ENCODE measurements at places on chromosomes 7 and 10.

GRCh38 chr7:21923658-21924057, 22.0 kb downstream of the CDCA7L start:
- no peak for DNase-seq

DNA sequence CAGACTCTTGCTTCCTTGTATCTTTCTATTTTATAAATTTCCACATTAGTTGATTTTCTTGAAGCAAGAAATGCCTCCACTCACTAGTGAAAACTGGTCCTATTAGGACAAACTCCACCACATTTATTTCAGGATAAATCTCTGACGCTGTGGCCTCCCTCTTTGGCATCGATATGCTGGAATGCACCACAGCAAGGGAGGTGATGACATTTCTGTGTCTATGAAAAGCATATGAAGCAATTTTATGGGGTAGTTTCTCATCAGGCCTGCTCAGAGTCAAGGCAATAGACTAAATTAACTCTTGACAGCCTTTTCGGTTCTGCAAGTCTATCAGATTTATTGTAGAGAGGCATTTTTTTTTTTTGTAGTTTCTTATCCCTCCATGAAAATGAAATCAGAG, 304.4 kb downstream of the ZEB1 start:
- DNase-seq: no peak

DNA sequence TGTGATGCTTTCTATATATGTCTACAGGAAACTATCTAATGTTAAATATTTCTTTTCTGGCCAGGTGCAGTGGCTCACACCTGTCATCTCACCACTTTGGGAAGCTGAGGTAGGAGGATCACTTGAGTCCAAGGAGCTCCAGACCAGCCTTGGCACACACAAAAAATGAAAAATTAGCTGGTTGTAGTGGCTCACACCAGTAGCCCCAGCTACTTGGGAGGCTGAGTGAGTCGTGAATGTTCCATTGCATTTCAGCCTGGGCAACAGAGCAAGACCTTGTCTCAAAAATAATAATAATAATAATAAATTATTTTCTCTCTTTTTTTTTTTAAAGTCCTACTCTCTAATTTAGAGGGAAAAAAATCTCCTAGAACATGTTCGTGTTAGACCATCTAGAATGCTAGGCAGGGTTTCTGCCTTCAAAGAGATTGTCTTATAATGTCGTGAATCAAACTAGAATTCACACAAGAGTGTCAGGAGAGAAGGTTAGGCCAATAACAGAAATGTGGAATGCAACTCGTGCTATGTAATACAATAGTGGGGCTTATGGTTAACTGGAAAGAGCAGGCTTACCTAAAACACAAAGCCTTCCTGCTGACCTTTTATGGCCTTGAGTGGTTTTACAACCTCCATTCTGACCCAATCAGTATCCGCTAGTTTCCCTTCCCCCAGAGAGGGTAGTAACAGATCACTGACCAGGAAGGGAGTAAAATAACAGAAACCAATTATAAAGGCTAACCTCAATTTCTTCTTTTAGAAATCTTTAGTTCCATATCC, 46.3 kb downstream of the MYOF start:
- DNase-seq: no peak

- no peak for DNase-seq
Observed at GRCh38 chr7:103149808-103150180, 895 bp upstream of the NAPEPLD start.

GRCh38 chr10:112136486-112137153, 46.9 kb downstream of the GPAM start:
- no peak for DNase-seq

DNA sequence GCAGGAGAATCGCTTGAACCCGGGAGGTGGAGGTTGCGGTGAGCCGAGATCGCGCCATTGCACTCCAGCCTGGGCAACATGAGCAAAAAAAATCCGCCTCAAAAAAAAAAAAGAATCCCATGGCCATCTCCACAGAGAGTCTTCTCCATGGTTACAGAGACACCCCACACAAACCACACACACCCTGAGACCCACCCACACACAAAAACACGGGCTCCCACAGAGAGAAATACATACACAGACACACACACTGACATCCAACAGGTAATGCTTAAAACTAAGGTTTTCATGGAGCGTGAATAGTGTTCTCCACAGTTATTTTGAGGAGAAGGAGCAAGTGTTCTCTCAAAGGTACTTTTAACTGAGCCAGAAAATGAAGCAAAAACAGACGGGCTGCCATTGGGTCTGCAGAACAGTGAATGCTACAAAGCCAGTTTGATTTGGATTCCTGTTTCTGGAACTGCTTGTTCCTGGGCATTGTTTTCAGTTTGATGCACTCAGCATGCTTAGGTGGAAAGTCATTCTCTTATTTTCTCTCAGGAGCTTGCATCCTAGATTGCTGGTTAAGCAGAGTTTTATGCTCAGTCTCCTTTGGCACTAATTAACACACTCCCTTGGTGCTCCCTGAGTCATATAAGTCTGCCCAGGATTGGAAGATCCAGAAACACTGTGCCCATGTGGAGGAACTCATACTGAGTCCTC, 15.4 kb downstream of the AHCYL2 start:
- DNase-seq: no peak

GRCh38 chr10:124659380-124659779, 84.8 kb downstream of the FAM53B start:
- no peak for DNase-seq

GRCh38 chr7:68892236-68892635, 706.0 kb upstream of the AUTS2 start:
- no peak for DNase-seq

GRCh38 chr7:22452142-22452959, 47.6 kb downstream of the STEAP1B start:
- DNase-seq: peak; percentile 53

- DNase-seq: no peak
Observed at GRCh38 chr7:5296611-5297226, 14.0 kb downstream of the SLC29A4 start.

- no peak for DNase-seq
Observed at GRCh38 chr7:131564640-131565039, 8.2 kb upstream of the PODXL start.

DNA sequence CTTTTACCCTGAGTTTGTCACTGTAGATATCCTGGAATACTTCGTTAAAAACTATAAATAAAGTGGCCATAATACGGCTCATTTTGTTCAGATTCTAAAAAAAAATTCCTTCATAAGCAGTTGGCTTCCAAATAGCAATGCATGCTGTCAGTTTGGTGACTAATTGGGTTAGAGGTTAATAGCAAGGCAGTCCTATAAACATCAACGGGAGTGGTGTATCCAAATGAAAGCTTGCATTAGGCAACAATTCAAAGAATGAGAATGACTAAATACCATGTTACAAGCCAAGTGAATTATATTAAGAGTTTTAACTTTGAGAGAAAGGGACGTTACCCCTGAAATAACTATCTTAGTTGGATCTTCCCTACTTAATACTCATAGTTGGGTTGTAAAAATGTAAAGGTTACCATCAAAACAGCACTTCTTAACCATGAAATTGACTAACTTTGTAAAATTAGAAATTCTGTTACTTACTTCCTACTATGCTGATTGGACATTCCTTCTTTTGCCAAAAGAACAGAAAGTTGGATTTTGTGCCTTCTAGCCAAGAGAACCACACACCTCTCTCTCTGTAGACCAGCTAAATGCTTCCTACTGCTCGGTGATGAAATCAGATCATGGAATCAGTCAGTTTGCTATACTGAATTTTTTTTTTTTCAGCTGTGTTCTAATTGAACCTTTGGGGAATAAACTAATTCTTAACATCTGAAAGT, 98.0 kb downstream of the KAT6B start:
- DNase-seq: no peak

DNA sequence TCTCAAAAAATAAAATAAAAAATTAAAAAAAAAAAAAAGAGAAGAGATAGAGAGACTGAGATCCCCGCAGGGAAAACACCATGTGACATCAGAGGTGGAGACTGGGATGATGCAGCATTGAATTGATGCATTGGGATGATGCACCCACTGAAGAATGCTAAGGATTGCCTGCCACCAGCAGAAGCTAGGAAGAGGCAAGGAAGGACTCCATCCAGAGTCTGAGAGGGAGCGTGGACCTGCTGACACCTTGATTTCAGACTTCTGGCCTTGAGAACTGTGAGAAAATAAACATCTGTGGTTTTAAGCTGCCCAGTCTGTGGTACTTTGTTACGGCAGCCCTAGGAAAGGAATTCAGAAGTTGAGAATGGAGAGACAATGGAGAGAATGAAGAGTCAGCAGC, 89.8 kb upstream of the PRPS1L1 start:
- DNase-seq: no peak

GRCh38 chr10:35572583-35572982, 32.6 kb upstream of the GJD4 start:
- no peak for DNase-seq

DNA sequence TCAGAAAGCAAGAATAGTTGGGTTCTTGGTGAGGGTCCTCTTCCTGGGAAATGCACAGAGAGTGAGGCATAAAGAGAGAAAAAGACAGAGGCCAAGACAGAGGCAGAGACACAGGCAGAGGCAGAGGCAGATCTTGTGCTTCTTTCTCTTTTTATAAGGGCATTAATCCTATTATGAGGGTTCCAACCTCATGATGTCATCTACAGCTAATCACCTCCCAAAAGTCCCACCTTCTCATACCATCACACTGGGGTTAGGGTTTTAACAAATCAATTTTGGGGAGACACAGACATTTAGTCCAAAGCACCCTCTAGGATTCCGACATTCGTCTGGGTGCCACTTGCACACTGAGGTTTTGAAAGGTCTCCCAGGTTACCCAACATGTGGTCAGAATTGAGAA, 17.8 kb downstream of the KCNK18 start:
- no peak for DNase-seq

- no peak for DNase-seq
Observed at GRCh38 chr7:98321301-98321700, 39.8 kb downstream of the BRI3 start.

DNA sequence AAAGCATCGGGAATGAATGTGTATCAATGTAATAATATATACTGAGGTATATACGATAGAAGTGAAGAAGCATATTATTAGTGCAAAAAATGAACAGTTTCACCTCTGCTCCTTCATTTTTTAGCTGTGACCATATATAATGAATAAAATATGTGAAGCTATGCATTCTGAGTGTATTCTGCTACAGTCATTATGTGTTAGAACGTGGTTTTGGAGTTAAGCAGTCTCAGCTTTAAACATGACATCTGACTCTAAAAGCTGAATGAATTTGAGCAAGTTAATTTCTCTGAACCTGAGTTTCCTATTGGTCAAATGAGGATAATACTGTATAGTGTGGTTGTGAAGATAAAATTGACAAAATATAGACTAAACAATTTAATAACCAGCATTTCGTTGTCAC, 358.1 kb downstream of the SUGCT start:
- DNase-seq: no peak

DNA sequence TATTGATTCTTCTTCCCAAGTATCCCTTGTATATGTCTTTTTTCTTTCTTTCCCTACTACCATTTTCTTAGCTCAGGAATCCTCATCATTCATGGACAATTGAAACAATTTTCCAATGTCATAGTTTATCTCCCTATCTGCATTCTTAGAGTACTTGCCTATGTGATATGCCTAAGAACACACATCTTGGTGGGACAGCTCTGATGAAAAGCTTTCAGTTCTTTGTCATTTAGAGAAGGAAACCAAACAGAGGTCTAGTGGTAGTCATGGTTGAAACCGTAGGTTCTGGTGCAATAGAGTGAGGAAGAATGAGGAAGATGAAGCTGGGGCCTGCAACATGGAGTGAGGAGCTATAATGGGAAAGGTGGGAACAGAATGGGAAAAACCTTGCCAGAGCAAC, 28.2 kb downstream of the TDRD1 start:
- DNase-seq: no peak

DNA sequence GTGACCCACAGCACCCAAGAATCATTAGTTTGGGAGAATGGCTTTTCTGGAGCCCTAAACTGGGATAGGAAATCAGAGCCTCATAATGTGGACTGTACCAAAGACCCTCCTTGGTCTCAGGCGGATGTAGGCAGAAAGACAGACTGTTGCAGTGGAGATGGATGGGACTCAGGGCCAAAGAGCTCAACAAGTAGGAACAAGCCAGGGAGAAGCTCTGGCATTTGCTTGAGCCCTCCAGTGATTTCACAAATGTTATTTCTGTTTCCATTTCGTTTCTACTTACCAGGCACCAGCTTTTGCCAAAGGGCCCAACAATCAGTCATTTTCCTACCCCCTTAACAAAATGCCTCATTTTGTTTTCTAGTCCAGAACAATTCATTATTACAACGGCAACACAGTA, 762.7 kb downstream of the KCNMA1 start:
- no peak for DNase-seq

- DNase-seq: no peak
Observed at GRCh38 chr10:22856444-22857074, 71.3 kb upstream of the ARMC3 start.

- no peak for DNase-seq
Observed at GRCh38 chr7:80722616-80723195, 84.3 kb downstream of the CD36 start.

GRCh38 chr10:72756674-72757385, 64.9 kb downstream of the MCU start:
- no peak for DNase-seq

- no peak for DNase-seq
Observed at GRCh38 chr7:36978461-36978860, 254.2 kb upstream of the AOAH start.

DNA sequence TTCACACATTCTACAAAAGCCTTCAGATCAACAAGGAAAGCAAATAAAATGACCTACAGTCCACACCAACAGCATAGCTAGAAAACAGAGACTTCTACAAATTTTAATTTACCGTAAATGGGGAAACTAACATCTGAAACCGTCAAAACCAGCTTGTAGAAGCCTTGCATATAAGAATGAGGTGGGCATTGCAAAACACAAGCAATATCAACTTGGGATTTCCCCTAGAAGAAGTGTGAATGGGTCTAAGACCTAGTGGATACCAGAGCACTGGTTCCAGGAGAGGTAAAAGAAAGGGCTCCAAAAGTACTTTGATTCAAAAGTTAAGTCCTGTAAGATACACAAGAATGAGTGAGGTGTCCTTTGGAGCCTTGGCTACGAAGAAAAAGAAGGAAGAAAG, 18.7 kb downstream of the RTKN2 start:
- DNase-seq: no peak

GRCh38 chr7:105209870-105210269, 178.9 kb downstream of the SRPK2 start:
- no peak for DNase-seq

DNA sequence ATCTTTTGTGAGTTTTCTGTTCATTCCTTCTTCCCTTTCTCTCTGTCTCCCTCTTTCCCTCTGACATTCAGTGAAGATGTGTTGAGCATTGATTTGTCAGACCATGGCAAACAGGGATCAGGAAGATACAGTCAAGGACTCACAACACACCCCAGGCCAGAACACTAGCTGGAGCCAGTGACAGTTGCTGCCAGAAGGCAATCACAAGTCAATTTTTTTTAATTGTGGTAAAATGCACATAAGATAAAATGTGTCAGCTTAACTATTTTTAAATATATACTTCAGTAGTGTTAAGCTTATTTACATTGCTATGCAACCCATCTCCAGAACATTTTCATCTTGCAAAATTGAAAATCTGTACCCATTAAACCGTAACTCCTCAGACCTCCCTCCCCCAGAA, 62.6 kb downstream of the TEX36 start:
- DNase-seq: no peak
